ENCODE measurements at places on chromosomes 4 and X.

DNA sequence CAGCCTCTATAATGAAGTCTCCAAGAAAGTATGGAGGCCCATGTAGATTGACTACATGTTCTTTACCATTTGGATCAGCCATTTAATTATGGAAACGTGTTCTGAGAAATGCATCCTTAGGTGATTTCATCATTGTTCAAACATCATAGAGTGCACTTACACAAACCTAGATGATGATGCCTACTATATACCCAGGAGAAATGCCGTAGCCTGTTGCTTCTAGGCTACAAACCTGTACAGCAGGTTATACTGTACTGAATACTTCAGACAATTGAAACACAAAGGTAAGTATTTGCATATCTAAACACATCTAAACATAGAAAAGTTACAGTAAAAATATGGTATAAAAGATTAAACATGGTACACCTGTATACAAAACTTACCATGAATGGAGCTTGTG, 186.5 kb upstream of the FSTL5 start:
- DNase-seq, result no peak

GRCh38 chrX:40735325-40736169, at the start of gene MED14:
MED14 (minus strand) TSS chrX:40735542; CDS start chrX:40735412, 130 bp downstream.
- peak; percentile 80 for DNase-seq

DNA sequence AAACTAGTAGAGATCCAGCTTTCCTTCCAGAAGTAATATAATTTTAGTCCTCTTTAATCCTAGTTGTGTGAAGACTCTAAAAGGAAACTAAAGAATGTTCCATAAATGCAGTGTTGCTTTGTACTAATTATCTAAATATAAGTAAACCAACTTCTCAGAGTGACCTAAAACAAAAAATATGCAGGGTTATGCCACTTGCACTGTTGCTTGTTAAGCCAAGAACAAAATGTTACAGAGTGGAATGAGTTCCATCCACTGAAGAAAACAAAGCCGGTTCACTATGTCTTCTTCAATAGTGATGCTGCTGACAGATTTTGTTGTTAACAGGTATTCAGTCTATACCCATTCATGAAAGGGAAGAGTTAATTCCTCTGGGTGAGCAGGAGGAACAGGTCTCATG, 252.0 kb upstream of the DIAPH2 start:
- no peak for DNase-seq

- DNase-seq, result no peak
Observed at GRCh38 chr4:7827566-7827965, 112.1 kb downstream of the AFAP1 start.

DNA sequence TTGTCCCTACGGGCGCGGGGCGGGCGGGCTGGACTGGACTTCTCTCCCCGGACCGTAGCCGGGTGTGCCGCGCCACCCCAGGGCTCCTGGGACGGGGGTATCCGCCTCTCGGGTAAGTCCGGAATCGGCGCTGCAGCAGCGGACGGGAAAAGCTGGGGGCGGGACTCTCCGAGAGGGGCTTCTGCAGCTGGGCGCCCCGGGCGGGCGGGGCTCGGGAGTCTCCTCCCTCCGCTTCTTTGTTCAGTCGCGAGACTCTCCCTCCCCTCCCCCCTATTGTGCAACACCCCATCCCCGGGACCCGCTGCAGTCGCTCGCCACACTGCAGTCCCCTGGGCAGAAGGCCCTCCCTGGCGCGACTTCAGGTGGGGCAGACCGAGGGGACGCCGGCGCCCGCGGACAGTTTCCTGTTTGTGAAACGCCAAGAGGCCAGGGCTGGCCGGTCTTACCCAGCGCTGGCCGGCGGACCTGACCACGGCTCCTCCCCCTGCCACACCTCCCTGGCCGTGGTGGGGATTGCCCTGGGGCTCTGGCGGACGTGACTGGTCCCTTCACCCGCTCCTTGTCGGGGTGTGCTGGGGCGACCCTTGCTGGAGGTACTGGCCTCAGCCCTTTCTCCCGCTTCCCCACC, 966 bp downstream of the CCNG2 start:
- peak; percentile 52 for DNase-seq

DNA sequence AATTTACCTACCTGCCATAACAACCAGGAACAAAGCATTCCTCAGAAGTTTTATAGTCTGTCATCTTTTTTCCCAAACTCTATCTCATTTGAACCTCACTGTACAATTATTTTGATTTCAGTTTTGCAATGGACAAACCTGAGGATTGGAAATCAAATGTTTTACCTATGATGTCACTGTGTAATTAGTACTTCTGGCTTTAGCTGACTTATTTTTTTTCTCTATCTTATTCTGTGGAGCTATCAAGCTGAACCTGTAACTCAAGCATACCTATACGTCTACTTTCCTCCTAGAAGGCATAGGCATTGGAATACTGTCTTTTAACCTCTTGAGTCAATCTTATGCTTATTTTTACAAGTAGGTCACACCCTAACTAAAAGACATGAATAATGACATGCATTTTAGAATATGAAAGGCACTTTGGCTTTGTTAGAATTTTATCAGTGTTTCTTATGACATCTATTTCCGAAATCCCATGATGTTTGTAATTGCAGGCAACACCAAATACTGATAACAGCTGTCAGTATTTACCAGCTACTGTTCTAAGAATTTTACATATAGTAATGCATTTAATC, 21.5 kb downstream of the CCSER1 start:
- DNase-seq, result no peak

DNA sequence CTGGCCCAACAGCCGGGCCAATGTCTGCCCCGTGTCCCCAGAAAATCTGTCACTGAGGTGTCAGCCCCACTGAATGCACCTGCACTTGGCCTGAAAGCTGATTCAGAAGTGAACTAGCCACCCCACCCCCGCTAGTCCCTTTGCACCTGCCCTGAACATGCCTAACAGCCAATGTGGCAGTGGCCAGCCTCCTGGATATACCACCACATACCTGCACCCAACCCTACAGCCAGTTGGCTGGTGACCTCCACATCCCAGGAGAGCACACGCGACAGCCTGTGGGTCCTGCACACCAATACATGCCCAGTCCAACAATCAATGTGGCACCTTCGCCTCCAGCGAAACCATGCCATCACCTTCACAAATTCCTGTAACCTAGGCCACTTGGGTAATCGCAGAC, 116.7 kb downstream of the GALNTL6 start:
- no peak for DNase-seq

- peak; percentile 25 for DNase-seq
Observed at GRCh38 chr4:173288296-173288695, 45.9 kb downstream of the HMGB2 start.

DNA sequence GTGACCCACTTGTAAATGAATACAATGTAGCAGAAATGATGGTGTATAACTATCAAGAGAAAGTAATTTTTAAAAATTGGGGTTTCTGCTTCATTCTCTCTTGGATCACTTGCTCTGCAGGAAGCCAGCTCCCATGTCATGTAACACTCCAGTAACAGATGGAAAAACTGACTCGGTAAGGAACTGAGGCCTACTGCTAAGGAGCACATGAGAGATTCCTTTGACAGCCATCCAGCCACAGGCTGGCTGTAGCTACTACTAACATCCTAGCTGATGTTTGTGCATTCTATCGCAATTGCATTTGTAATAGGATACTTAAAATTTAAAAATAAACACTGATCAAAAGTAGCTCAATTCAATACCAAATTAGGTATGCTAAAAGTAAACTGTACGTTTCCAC, 102.3 kb upstream of the MAB21L2 start:
- DNase-seq, result no peak

GRCh38 chr4:87209696-87210095, 10.7 kb downstream of the KLHL8 start:
- DNase-seq, result no peak

GRCh38 chr4:1583859-1584258, 100.3 kb downstream of the FAM53A start:
- no peak for DNase-seq

GRCh38 chrX:40177117-40177430, 79.3 kb upstream of the BCOR start:
- DNase-seq, result no peak

DNA sequence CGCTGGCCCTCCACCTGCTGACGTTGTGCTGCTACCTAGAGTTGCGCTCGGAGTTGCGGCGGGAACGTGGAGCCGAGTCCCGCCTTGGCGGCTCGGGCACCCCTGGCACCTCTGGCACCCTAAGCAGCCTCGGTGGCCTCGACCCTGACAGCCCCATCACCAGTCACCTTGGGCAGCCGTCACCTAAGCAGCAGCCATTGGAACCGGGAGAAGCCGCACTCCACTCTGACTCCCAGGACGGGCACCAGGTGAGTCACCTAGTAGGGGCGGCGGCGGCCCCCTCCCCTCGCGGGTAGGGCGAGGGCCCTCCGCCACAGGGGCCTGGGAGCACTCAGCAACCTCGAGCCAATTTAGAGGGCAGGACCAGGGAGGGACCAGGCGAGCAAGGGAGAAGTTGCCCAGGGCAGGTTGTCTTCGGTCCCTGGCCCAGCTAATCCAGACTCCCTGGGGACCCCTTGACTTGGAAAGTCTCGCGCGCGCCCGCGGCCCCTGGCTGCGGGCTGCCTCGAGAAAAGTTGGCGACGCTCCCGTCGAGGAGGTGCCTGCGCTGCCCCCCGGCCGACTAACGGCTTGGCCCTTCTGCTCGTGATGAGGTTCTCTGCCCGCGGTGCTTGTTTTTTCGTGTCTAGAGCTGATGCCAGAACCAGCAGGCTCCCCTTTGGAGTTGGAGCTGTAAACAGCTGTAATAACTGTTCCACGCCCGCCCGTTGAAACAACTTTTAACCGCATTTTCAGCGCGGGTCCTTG, 717 bp downstream of the EDA start:
- no peak for DNase-seq

DNA sequence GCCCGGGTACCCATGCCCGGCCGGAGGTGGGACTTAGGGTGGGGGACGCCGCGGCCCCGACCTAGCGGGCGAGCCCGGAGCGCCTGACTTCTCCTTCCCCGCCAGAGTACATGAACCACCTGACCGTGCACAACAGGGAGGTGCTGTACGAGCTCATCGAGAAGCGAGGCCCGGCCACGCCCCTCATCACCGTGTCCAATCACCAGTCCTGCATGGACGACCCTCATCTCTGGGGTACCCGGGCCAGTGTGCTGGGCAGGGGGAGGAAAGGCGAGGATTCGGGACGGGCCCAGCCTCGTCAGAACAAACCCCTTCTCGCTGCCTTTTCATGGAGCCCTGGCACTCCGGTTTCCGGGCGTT, 622 bp downstream of the TAFAZZIN start:
- DNase-seq, result no peak

DNA sequence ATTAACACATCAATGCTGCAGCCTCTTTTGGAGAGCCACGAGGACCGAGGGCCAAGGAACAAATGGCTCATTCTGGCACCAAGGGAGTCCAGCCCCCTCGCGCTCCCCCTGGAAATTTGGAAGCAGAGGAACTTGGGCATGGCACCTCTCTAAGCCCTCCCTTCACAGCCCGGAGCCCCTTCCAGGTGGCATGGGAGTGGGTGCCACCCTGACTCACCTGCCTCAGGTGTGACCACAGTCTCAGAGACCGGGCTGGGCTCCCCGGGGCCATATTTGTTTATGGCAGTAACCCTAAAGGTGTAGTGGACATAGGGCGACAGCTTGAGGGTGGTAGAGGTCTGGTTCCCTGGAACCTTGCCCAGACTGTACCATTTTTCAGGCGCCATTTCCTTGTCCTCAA, 18.8 kb downstream of the L1CAM start:
- no peak for DNase-seq

DNA sequence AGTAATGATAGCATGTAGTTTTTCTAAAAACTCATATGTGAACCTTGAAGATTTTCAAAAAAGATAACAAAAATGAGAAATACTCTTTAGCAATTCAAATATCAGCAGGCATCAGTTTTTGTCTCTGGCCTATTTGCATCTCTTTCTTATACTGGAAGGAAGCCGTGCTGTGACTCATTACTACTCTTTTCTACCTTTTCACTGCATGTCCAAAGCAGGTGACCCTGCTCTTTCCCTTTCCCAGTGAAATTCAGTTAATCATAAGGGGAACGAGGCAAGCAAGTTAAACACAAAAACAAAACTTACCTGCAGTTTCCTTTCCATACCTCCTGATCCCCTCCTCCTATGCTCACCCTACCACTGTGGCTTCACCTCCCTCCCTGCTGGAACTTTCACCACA, 9.3 kb downstream of the SPATA4 start:
- no peak for DNase-seq

DNA sequence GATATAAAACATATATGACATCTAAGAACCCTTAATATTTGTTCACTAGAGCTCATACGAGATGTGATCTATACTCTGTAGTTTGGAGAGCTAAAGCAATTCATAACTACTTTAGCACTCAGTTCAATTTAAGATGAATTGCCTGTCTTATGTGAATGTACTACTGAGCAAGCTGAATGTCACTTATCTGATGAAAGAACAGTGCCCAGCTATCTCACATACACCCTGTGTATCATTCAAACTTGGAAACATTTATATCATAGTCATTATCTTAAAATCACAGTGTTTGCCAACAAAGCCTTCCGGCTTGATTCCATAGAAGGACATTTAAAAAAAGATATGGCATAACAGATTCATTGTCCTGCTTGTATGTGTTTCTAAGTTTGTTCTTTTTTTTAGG, 639.6 kb downstream of the CCSER1 start:
- no peak for DNase-seq

- DNase-seq, result no peak
Observed at GRCh38 chr4:99381588-99382175, 29.1 kb upstream of the ADH1C start.

GRCh38 chr4:161850631-161851030, 313.2 kb downstream of the FSTL5 start:
- no peak for DNase-seq

DNA sequence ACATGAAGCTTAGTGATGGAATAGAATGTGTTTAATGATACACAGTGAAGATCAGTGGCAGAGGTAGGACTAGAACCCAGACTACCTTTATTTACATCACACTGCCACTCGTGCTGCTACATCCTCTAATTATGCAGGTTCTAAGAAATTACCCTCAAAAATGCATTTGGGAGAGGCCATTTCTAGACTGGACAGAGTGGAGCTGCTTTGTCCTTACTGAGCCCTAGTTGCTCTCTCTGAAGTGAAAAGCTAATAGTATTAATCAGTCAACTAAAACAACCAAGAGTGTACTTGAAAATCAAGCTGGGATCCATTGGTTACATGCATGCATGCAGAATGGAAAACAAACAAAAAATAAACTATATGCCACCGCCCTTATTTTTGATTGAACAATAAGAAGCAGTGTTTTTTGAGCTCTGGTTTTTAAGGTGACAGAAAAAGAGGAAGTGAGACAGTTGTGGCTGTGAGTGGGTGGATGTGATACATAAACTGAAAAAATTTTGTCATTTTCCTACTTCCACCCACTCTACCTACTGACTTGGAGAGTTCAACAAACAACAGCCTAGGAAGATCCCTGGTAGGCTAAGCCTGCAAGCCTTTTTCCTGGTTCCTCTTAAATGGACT, 6.8 kb upstream of the VSIG4 start:
- no peak for DNase-seq

GRCh38 chrX:13599491-13599890, 30.1 kb downstream of the EGFL6 start:
- DNase-seq, result no peak

DNA sequence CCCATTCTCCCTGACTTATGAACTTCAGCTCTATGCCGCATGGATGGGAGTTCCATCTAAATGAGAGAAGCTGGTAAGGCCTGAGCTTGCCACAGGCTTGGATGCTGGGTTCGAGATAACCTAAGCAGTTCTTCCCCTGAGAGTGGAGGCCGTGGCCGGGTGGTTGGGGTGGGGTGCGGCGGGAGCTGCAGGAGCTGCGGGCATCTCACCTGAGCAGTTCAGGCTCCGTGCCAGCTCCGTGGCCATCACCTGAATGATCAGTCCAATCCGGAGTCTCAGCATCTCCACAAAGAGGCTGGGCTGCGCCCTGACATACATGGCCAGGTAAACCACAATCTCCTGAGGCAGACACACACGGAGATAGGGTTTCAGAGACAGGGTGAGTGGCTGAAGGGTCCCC, 77.6 kb downstream of the PHKA2 start:
- no peak for DNase-seq

- DNase-seq, result no peak
Observed at GRCh38 chr4:15333692-15334633, 93.9 kb upstream of the C1QTNF7 start.
